Islet precursor cell (in vitro differentiated cells): ENCODE measurements at places on chromosomes 3 and 15.

GRCh38 chr3:46090161-46090591 is 62.9 kb upstream of the XCR1 start:
- DNase-seq, result no peak

DNA sequence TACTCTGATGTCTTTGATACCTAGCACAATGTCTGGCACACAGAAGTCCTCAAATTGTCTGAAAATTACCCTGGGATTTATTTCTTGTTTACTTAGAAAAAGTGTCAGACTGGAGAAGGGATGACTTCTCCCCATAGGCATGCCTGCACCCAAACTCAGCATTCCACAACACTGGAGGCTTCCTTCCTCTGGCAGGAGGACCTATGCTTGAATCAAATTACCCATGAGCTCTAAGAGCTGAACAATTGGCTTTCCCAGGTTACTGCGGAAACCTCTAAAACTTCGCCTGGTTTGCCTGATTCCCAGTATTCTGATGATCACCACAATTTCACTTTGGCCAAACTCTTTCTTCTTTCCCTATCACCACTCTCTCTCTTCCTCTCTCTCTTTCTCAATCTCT is 217.4 kb downstream of the DIPK2A start:
- peak; percentile 67 for DNase-seq

GRCh38 chr3:127445581-127446343 is 144.8 kb downstream of the TPRA1 start:
- DNase-seq, result peak; percentile 44

DNA sequence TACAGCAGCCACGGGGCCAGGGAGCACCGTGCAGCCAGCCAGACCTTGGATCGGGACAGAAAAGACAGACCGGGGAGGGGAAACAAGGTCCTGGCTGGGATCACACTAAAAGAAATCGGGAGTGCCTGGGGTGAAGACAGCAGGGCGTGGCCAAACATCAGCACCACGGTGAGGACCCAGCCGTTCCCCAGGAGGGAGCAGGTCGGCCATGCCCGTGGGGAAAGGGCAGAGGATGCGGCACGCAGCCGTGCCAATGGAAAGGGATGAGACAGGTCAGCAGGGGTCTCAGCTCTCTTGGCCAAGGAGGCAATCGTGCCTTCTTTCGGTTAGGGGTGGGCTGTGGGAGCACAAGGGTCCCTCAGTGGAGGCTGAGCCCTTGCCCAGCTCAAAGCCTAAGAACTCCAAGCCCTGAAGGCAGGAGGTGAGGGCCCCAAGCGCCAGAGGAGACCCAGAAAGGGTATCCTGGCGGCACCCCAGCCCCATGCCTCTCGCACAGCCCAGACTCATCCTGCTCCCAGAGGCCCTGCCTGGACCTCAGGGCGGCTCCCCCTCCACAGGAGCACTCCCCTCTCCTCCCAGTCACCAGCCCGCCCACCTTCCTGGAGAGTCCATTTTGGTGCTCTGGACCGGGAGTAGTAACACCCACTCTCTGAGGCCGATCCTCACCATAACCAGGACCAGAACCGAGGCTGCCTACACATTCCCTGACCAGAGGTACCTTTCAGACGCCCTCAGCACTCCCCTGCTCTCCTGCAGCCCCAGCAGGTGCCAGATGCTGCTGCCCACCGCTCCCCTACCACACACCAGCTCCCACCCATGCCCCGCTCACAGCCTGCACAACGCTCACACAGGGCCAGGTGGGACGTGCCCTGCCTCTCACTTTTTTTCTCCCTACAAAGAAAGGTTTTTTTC is 23.2 kb upstream of the OCA2 start:
- DNase-seq, result peak; percentile 38

DNA sequence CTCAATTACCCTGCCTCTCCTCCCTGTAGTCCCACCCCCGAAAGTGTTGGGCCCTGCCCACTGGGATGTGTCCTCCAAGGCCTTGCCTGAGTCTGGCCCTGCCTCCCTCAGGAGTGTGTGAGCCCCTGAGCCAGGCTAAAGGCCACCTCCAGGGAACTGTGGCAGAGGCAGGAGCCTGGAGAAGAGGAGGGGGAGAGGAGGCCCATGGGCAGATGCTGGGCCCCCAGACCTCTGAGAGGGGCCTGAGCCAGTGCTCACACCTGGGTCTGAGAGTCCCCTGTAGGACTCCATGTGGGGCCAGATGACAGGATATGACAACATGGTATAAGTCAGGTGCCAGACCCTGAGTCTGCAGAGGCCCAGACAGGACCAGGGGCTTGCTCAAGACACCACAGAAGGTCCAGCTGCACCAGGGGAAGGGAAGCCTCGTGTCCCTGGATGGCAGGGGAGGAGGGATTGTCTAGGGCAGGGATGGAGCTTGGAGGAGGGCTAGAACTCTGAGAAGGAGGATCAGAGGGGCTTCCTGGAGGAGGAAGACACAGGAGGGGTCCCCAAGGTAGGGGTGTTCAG is 217.9 kb downstream of the TBC1D2B start:
- DNase-seq, result peak; percentile 57

- DNase-seq, result no peak
Observed at GRCh38 chr3:128009952-128010846, 42.0 kb upstream of the SEC61A1 start.

DNA sequence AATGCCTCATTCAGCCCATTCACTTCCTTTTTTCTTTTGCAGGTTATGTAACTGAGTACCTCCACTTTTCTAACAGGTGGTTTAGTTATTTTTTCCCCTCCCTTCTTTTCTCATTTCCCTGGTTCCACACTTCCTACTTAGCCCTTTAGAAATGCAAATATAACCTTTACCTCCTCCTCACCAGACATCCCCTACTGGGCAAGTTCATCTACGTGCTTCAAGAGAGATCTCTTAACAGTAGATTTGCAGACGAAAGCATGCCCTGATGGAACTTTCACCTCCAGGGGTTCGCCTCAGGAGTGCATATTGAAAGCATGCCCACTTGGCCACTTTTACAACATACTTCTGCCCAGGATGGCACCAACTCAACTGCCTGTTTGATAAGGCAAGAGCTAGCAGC is 314.1 kb upstream of the LRRC3B start:
- DNase-seq, result no peak

DNA sequence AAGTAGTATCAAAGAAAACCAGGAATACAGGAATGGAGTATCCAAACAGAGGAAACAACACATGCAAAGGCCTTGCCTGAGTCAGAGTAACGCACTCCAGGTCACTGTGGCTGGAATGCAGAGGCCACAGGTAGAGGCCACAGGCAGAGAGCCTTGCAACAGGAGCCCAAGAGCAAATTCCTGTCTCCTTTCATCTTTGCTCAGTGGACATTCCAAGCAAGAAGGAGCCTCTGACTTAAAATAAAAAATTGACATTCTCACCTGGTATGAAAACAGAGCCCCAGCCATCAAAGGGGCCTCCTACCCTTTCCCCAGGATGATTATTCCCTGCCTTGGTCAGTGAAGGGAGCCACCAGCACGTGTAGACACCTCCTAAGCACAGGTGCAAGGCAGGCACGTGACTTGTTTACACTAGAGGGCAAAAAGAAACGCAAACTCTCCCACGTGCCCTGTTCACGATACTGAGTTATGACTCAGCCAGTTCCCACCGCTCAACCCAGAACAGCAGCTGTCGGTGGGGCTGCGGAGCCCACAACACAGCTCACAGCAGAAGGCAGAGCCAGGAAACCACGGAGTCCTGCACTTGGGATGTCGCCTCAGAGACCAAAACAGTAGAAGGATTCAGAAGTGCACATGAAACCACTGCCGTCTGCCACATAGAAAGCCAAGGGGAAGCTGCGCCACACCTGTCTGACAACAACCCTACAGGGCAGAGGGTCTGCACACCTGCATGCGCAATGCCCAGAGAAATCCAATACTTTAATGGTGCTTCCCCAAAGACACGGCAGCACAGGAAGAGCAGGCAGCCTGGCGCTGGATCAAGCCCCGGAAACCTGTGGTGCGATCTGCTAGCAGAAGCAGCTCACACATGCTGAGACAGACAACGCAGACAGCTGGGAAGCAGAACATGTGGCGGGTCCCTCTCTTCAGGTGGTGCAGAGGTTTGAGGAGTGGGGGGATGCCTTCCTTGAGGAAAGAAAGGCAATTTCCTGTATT is 52.1 kb downstream of the ITGB5 start:
- peak; percentile 98 for DNase-seq

DNA sequence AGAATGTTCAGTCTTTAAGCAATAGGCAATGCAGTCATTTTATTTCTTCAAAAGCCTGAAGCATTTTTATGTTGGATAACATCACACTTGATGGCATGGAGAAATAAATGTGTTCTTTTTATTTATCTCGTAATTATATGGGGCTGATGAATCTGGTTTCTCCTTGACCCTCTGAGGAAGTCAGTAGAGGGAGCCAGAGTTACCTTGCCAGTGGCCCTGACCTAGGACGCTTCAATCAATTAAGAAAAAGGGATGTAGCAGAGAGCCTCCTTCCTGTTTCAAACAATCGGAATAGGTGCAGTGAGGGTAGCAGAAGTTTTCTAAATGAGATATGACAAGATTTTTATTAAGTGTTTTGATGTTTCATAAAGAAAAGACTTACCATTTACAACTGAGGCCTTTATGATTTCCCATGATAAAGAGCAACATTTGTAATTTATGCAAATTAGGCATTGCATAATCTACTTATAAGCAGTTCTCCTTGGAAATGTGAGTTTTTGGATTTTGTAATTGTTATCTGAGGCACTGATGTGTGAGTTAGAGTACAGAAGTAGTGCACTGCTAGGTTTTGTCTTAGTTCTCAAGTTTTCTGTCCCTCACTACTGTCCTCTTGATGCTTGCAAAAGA is 129.1 kb downstream of the RAP2B start:
- no peak for DNase-seq
